Tibial nerve (tissue), 4 donors: ENCODE measurements at places on chromosomes 11 and 22.

DNA sequence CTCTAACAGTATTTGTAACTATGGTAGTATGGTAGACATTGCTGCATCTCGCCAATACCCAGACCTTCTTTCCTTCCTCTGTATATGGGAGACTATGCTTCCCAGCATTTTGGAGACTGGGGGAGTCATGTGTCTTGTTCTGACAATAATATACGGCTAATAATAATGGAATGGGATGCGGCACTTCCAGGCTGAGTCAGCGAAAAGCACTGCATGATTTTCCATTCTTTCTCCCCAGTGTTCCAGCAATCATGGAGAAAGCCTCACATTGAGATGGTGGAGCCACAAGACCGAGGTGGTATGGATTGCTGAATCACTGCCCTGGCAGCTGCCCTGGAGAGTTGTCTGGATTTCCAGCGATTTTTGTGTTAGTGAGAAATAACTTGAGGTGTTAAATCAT lies 77.1 kb upstream of the FIBIN start:
- H3K36me3 ChIP-seq, result no peaks in the 10 kb centered on the region
- no peak for DNase-seq
- H3K27ac ChIP-seq, result no peak overlapping the region
- H3K4me1 ChIP-seq, result no peaks in the 10 kb centered on the region

GRCh38 chr11:111749646-111750045 lies 16.5 kb downstream of the PPP2R1B start:
- H3K4me1 ChIP-seq, result peaks cover 4% of the 10 kb centered on the region
- no peak for DNase-seq
- no peaks in the 10 kb centered on the region for H3K27me3 ChIP-seq

DNA sequence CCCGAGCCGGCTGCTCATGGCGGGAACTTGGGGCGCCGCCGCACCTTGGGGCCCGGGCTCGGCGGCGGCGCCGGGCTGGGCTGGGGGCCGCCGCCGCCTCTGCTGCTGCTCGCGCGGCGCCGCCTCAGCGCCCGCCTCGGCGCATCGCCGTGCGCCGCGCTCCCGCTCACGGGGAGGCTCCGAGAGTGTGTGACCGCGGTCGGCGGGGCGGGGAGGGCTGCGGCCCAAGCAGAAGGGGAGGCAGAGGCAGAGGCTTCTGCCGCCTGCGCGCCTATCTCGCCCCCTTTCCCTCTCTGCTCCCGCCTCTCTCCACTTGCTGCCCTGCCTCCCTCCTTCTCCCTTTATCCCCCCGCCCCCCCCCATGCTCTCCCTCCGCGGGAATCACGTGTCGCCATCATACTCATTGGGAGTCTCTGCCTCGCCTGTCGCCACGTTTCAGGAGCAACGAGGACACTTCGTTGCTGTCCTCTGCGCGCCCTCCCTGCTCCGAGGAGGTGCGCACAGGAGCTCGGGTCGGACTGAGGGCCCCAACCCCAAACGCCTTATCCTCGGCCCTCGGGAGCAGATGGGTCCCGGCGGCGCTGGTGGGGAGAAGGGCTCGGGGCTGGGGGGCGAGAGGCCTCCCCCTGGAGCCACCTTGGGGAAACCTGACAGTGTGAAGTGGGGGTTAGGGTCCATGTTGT lies at the start of gene GUCY1A2:
TSS of gene GUCY1A2 (minus strand) at position 258 of the 683 bp plus-strand sequence. CDS start 421 bp downstream, outside the sequence.
- H3K4me3 ChIP-seq, result peak within 1 kb of the TSS; percentile 23
- no peaks in the 10 kb centered on the region for H3K4me1 ChIP-seq
- H3K36me3 ChIP-seq, result no peaks in the 10 kb centered on the region
- H3K27me3 ChIP-seq, result no peaks in the 10 kb centered on the region

DNA sequence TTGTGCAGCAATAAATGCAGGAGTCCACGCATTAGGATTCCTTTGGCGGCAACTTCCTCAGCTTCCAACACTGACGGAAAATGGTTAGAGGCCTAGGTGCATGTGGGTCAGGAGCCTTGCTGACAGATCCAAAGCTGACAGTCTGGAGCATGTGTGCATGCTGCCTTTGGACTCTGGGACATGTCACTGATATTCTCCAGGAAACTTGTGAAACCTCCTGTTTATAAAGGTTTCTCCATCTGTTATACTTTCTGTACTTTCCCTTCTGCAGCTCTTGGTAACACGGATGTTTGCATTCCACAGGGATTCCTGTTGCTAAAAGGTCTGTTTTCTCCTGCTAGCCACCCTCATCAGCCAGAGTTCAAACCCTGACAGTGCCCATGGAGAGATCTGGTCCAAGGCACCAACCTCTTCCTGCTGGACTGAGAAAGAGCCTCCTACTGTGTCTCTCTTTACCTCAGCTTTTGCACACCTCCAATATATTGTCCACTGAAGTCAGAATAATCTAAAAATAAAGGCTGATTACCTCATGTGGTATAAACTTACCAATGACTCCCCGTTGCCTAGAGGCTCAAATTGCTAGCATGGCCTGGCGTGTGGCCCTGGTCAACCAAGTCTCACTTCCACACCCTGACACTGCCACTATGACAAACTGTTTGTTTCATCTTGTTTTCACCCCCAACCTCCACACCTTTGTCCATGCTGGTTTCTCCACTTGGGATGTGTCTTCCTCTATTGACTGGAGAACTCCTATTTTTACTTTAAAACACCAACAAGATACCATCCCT lies 31.1 kb upstream of the LYVE1 start:
- DNase-seq, result no peak
- H3K27ac ChIP-seq, result no peak overlapping the region
- H3K4me1 ChIP-seq, result peaks cover 16% of the 10 kb centered on the region
- no peak overlapping the region for H3K4me3 ChIP-seq
- no peaks in the 10 kb centered on the region for H3K27me3 ChIP-seq

DNA sequence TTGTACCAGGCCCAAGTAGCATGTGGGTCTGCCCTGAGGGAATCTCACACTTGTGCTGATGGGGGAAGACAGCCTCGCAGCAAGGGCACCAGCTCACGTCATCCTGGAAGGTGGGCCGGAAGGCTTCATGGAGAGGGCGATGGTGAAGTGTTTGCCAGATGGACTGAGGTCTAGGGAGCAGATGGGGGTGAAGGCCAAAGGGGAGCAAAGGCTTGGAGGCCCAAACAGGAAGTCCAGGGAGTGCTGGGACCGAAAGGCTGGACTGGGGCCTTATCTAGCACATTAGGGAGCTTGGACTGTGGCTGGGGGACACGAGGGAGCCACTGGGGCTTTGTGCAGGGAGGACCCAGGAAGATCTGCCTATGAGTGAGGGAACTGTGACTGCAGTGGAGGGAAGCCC lies 1.2 kb upstream of the TNFRSF13C start:
- H3K27me3 ChIP-seq, result no peaks in the 10 kb centered on the region
- H3K36me3 ChIP-seq, result no peaks in the 10 kb centered on the region
- no peak overlapping the region for H3K27ac ChIP-seq
- no peak for DNase-seq

- peak overlapping the region; percentile 99 for H3K27ac ChIP-seq
- DNase-seq, result no peak
- peaks cover 14% of the 10 kb centered on the region for H3K4me1 ChIP-seq
- H3K27me3 ChIP-seq, result no peaks in the 10 kb centered on the region
- no peak overlapping the region for H3K4me3 ChIP-seq
These were observed 1.5 kb upstream of the SREBF2 start for GRCh38 chr22:41831383-41831782.

- H3K4me1 ChIP-seq, result no peaks in the 10 kb centered on the region
- no peak for DNase-seq
- H3K36me3 ChIP-seq, result no peaks in the 10 kb centered on the region
- H3K27me3 ChIP-seq, result no peaks in the 10 kb centered on the region
These were observed 145.7 kb downstream of the TRPC6 start for GRCh38 chr11:101438126-101438525.

DNA sequence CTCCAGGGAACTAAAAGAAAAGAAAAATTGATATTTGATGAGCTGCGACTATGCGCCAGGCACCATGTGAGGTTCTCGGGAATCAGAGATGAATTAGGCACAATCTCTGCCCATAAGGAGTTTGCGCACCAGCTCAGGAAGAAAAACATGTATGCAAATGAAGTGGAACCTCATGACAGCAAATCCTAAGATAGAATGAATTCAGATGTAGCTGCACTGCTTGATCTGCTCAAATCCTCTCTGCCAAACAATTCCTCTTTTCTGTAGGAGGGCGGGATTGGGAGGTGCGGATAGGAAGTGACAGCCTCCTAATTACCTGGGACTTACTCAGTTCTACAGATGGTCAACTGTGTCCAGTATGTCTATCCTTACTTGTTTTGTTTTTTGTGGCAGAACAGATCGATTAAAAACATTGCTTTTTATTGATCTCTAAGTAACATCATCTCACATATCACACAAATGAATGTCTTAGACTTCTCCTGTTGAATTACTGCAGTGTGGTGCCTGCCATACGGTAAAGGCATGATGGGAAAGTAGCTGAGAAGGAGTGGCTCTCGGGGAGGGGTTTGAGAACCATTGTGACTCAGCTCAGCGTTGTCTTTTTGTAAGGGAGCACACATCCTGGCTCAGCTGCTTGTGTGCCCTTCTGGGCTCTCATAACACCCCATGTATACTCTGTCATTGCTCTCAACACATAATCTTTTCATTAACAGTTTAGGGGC lies 13.9 kb downstream of the CRTAM start:
- no peaks in the 10 kb centered on the region for H3K36me3 ChIP-seq
- H3K4me1 ChIP-seq, result no peaks in the 10 kb centered on the region
- no peaks in the 10 kb centered on the region for H3K27me3 ChIP-seq
- no peak overlapping the region for H3K27ac ChIP-seq
- no peak overlapping the region for H3K4me3 ChIP-seq
- DNase-seq, result no peak

GRCh38 chr11:86632499-86633269 lies 39.7 kb downstream of the ME3 start:
- no peaks in the 10 kb centered on the region for H3K27me3 ChIP-seq
- H3K4me3 ChIP-seq, result no peak overlapping the region
- no peaks in the 10 kb centered on the region for H3K4me1 ChIP-seq
- DNase-seq, result no peak
- no peak overlapping the region for H3K27ac ChIP-seq

- no peaks in the 10 kb centered on the region for H3K27me3 ChIP-seq
- no peak for DNase-seq
- H3K36me3 ChIP-seq, result peaks cover 16% of the 10 kb centered on the region
These were observed 26.1 kb downstream of the DRG1 start for GRCh38 chr22:31425331-31426050.

DNA sequence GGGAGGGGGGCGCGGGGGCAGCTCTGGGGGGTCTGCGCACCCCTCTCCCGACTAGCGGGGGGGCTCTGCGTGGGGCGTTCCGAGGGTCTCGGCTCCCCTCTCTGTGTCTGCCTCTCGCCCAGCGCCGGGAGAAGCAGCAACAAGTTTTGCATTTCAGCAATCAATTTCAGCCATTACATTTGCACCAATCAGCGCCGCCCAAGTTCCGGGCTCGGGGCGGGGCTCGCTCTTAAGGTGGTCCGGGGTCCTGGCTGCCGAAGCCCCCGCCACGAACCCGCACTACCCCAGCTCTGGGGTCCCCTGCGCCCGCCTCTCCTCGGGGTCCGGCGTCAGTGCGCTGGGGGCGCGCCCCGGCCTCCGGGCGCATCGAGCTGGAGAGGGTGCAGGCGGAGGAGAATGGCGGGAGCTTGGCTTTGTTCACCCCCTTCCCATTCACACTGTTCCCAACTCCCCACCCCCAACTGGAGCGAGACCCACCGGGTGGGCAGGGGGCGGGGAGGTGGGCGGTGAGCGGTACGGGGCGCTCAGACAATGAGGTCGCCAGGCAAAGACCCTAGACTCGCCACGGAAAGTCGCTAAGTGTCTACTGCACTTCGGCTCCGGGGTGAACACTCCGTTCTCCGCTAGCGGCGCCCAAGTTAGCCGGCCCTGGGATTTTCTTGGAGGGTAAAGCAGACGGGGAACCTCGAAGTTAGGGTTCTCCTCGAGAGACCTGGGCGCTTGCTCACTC lies at the start of gene MN1:
TSS of gene MN1 (minus strand) at position 141 of the 730 bp plus-strand sequence. CDS start 1,213 bp downstream, outside the sequence.
- DNase-seq, result no peak
- peaks cover 17% of the 10 kb centered on the region for H3K27me3 ChIP-seq
- no peaks in the 10 kb centered on the region for H3K4me1 ChIP-seq
- H3K4me3 ChIP-seq, result peak within 1 kb of the TSS; percentile 77
- peak within 1 kb of the TSS; percentile 87 for H3K27ac ChIP-seq

- peak overlapping the region; percentile 16 for H3K27ac ChIP-seq
- no peaks in the 10 kb centered on the region for H3K27me3 ChIP-seq
- H3K36me3 ChIP-seq, result no peaks in the 10 kb centered on the region
- no peak overlapping the region for H3K4me3 ChIP-seq
These were observed 19.9 kb upstream of the CTSC start for GRCh38 chr11:88357323-88358039.

GRCh38 chr11:104064034-104064630 lies 27.7 kb downstream of the DDI1 start:
- no peaks in the 10 kb centered on the region for H3K36me3 ChIP-seq
- H3K4me3 ChIP-seq, result no peak overlapping the region
- H3K27me3 ChIP-seq, result no peaks in the 10 kb centered on the region
- no peak for DNase-seq

- H3K4me3 ChIP-seq, result no peak overlapping the region
- DNase-seq, result no peak
- peaks cover 13% of the 10 kb centered on the region for H3K4me1 ChIP-seq
- no peaks in the 10 kb centered on the region for H3K36me3 ChIP-seq
These were observed 43.4 kb upstream of the SC5D start for GRCh38 chr11:121249039-121249663.

DNA sequence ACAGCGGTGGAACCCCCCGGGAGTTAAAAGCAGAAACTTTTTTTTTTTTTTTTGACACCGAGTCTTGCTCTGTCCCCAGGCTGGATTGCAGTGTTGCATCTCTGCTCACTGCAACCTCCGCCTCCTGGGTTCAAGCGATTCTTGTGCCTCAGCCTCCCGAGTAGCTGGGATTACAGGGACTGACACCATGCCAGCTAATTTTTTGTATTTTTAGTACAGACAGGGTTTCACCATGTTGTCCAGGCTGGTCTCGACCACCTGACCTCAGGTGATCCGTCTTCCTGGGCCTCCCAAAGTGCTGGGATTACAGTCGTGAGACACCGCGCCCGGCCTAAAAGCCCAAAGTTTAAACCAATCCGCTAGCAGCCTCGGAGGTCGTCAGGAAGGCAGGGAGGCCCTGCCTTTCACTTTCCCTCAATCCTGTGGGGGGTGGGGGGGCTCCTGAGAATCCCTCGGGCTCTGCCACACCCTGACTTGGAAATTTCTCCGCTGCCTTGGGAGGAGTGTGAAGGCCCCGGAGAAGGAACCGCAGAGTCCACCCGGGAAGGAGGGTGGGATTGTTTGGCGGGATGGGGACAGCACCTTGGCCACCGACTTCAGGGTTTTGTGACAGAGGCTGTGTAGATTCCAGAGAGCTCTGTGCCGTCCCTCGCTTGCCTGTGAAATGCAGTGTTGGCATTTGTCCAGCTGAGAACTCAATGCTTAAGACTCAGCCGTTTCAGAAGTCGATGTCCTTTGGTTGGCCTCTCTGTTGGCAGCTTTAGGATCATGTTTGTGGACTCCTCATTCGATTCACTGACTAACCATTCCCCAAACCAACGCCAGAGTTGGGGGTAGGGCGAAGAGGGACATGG lies 1.0 kb downstream of the ARHGAP8 start:
- H3K4me3 ChIP-seq, result no peak overlapping the region
- H3K27ac ChIP-seq, result no peak overlapping the region
- peaks cover 6% of the 10 kb centered on the region for H3K4me1 ChIP-seq
- peak; percentile 31 for DNase-seq
- peaks cover 57% of the 10 kb centered on the region for H3K27me3 ChIP-seq
